ENCODE measurements at places on chromosomes 1 and 21. TPM values are rescaled to one million over a fixed set of nuclear protein-coding genes. Genes with fewer than 3 reads are reported as not detected.
A peak's percentile ranks its signal among the peaks of the same experiment; 100 is the strongest.

DNA sequence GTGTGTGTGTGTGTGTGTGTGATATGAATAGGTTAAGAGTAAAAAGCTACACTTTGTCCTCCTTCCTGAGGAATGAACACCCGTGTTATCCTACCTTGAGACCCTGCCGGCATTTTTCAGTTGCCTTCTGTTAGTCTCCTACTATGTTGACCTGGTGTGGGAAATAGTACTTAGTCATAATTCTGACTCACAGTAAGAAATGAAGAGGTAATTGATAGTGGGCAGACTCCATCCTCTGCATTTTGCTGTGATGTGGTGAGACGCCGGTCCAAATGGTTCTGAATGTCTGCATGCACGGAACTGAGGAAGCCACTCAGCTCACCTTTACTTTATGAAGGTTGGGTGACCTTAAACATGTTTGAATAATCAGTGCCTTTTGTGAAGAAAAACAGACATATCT is 12.6 kb downstream of the CD101 start:
- no peak for DNase-seq

DNA sequence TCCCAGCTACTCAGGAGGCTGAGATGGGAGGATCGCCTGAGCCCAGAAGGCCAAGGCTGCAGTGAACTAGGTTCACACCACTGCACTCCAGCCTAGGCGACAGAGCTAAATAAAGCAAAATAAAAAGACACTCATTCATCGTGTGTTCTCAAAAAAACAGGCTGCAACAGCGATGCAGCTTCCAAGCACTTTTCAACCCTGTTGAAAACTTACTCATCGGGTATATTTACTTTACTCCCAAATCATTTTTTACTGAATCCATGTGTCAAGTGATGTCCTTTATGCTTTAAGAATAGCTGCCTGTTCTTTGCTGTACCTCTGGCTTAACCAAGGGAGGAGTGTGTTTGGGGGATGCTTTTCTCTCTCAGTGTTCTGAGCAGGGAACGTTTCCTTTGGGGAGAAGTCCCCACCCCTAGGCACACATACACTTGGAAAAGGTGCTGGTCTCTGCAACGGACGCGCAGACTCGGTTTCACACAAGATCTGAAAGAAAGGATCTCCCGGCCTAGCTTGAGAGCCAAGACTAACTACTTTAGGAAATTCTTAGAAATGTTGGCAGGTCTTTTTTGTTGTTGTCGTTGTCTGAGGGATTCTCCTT is 1.4 kb downstream of the MAP1LC3C start:
- DNase-seq, result no peak

- DNase-seq, result no peak
These were observed 161.8 kb upstream of the IRF2BP2 start for GRCh38 chr1:234771642-234772344.

GRCh38 chr1:84347932-84348555 is 46.5 kb downstream of the SAMD13 start:
- DNase-seq, result no peak

DNA sequence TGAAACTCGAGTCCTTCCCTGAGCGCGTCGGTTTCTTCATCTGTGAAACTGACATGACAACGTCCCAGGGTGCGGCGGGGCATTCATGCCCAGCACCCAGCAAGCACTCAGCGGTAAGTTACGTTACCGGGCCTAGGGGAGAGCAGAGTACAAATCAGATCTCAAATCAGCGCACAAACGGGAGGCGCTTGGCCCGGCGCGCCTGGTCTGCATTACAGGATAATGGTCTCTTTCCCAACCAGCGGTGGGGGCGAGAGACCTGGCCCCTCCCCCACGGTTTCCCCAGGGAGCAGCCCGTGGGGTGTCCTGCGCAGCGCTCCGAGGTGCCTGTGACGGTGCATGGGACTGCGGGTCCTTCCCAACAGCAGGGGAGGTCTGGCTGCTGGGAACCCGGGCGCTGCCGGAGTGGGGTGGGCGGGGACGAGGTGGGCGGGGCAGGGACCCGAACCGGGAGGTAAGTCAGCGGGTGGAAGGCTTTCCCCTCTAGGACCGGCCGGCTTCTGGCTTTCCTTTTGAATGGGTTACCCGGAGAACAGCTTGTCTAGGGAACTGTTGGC is 1.0 kb downstream of the TMEM51 start:
- DNase-seq, result peak; percentile 70

GRCh38 chr1:6003568-6004411 is 11.6 kb upstream of the NPHP4 start:
- DNase-seq, result peak; percentile 18

DNA sequence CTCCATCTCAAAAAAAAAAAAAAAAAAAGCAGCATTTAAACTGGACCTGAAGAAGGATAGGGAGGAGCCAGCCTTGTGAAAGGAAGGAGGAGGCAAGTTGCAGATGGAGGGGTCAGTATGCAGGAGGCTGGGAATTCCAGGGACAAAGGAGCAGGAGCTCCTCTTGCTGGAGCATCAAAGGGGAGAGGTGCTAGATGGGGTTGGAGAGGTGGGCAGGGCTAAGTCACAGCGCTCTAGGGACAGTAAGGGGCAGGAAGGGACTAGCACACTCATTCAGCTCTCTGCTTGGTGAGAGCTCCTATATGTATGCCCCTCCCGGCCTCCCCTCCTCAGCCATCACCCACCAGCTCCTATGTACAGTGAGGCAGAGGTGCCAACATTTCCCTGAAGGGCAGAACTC is 26.8 kb downstream of the MAP7D1 start:
- DNase-seq, result no peak

GRCh38 chr1:15994590-15995351 is 9.3 kb upstream of the SRARP start:
- peak; percentile 82 for DNase-seq

- DNase-seq, result no peak
These were observed 22.6 kb upstream of the OPRD1 start for GRCh38 chr1:28789412-28789811.

GRCh38 chr1:36520056-36520455 is 37.3 kb upstream of the CSF3R start:
- DNase-seq, result no peak

GRCh38 chr1:68919075-68919474 is 422.2 kb upstream of the DEPDC1 start:
- no peak for DNase-seq

The S100A14 gene
- 0.49 TPM for total RNA-seq

The HPDL gene
- total RNA-seq, result 2.3 TPM

The LCK gene
- total RNA-seq, result 3.2 TPM

The ZBTB17 gene
- 37.7 TPM for total RNA-seq

The MRPL37 gene
- 31.1 TPM for total RNA-seq

The CASQ1 gene
- 1.1 TPM for total RNA-seq

The CD48 gene
- total RNA-seq, result 6.8 TPM

The CAMK1G gene
- 0.18 TPM for total RNA-seq

The OR14K1 gene
- total RNA-seq, result not detected

The OR11L1 gene
- not detected for total RNA-seq

Data from sciatic nerve (tissue), 2 donors.